ENCODE measurements at places on chromosomes 5 and 9. TPM values are rescaled to one million over a fixed set of nuclear protein-coding genes. Genes with fewer than 3 reads are reported as not detected.

ABLIM3 gene
- 1.3 TPM for polyA plus RNA-seq

CATSPER3 gene
- polyA plus RNA-seq: 1.8 TPM

CD14 gene
- polyA plus RNA-seq: 10.3 TPM

ZNF462 gene
- 23.0 TPM for polyA plus RNA-seq

ELAVL2 gene
- polyA plus RNA-seq: 3.3 TPM

NUDT2 gene
- polyA plus RNA-seq: 30.6 TPM

ENTPD2 gene
- polyA plus RNA-seq: 7.4 TPM

MSX2 gene
- 1.2 TPM for polyA plus RNA-seq

TPPP gene
- polyA plus RNA-seq: 3.5 TPM

WNK2 gene
- 33.6 TPM for polyA plus RNA-seq

GRCh38 chr5:173679909-173680630 is 63.6 kb upstream of the BOD1 start:
- no peak for DNase-seq

DNA sequence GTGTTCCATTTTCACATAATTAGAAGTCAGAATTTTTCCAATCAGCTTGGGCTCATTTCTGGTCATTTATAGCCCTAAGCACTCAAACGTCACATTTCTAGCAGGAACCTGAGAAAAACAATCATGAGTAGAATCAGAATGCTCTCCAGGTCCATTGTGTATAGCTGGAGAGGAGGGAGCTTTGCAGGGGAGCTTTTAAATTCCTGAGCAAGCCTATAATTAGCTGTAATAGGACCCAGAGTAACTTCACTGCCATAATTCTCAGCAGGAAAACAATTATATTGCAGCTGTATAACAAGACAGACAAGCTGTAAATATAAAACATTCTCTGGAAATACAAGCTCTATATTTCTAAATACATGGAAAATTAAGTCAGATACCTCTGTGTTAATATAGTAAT is 637.6 kb upstream of the SGCD start:
- DNase-seq: no peak

- DNase-seq: peak; percentile 16
Measured at GRCh38 chr5:104347119-104347708, 784.6 kb upstream of the NUDT12 start.

GRCh38 chr9:23702311-23702922 is 123.6 kb downstream of the ELAVL2 start:
- no peak for DNase-seq

GRCh38 chr5:35026941-35027340 is 20.8 kb downstream of the AGXT2 start:
- DNase-seq: no peak

DNA sequence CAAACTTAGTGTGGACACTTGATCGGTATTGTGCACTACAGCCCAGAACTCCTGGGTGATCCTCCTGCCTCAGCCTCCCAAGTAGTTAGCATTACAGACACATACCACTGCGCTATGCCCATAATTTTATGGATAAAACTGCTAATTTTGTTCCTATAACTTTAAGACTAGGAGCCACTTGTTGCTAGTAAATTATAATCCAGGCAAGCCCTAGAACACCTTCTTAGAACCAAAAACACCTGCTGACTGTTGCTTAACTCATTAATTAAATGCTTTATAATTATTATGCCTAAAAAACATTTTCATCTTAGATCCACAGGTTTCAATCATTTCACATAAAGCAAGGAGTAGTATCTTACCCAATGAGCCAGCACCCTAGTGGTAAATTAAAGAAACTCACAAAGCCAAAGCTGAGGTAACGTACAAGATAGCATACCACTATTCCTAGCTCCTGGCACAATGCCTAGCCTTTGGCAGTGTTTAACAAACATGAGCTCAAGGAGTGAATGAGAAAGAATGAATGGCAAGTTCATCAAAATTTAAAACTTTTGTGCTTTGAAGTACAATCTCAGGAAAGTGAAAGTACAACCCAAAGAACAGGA is 5.4 kb downstream of the MRPS27 start:
- no peak for DNase-seq

DNA sequence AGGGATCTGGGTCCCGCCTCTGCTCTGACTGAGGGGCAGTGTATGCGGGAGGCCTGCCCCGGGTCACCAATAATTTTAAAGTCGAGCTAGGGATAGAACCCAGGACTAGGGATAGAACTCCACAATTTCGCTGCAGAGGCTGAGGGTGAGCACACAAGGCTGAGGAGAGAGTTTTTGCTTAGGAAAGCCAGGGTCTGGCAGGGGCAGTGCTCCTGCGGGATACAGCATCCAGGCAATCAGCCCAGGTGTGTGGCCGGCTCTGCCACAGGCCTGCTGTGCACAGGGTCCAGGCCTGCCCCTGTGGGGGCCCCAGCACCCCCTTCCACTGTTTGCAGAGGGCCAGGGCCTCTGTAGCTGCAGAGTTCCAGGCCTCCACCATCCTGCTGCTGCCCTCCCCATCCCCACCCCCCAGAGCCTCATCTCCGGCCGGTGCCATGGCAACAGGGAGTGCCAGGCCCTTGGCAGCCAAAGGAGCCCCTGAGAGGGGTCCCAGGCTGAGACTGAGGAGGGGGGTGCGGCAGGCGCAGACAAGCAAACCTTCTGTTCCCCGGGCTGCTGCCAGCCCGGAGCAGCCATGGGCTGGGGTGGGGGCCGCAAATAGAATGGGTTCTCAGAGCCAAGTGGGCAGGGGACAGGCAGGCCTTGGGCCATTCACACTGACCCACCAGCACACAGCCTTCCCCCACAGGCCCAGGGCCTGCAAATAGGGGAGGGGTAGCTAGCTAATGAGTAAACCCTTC is 8.6 kb downstream of the PDGFRB start:
- no peak for DNase-seq

DNA sequence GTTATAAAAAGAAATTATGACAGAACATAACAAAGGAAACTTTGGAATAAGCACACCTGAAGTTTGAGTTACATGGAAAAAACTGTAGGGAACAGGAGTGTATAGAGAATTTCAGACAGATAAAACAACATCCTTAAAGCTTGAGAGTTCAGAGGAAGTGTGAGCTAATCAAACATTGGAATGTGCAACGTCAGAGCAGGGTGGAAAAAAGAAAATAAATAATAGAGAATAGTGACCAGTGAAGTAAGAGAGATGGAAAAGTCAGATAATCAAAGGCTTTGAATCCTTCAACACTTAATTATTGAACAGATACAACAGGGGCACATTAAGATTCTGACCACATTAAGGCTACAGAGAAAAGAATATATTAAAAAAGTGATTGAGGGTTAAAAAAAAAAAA is 128.5 kb upstream of the CDH10 start:
- no peak for DNase-seq

- DNase-seq: no peak
Measured at GRCh38 chr9:113992994-113993393, 85.1 kb downstream of the AMBP start.

DNA sequence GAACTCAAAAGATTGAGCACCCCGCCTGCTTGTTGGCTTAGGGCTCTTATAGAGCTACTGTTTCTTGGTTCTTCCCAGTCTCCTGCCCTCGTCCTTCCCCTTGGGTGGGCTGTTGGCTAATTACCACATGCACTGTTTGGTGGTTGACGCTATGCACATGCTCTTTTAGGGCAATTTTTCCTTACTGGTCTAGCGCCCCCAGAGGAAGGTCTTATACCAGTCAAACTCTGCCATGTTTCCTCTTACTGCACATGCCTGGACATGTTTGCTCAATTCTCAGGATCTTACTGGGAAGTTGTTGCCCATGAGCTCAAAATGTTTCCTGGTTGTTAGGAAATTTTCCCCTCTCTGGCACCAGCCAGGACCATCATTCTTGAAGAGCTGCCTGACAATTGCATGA is 101.9 kb downstream of the SLC28A3 start:
- no peak for DNase-seq

- no peak for DNase-seq
Measured at GRCh38 chr5:137666901-137667300, 69.0 kb downstream of the KLHL3 start.

GRCh38 chr5:82274343-82275211 is 3.6 kb downstream of the RPS23 start:
- DNase-seq: no peak

DNA sequence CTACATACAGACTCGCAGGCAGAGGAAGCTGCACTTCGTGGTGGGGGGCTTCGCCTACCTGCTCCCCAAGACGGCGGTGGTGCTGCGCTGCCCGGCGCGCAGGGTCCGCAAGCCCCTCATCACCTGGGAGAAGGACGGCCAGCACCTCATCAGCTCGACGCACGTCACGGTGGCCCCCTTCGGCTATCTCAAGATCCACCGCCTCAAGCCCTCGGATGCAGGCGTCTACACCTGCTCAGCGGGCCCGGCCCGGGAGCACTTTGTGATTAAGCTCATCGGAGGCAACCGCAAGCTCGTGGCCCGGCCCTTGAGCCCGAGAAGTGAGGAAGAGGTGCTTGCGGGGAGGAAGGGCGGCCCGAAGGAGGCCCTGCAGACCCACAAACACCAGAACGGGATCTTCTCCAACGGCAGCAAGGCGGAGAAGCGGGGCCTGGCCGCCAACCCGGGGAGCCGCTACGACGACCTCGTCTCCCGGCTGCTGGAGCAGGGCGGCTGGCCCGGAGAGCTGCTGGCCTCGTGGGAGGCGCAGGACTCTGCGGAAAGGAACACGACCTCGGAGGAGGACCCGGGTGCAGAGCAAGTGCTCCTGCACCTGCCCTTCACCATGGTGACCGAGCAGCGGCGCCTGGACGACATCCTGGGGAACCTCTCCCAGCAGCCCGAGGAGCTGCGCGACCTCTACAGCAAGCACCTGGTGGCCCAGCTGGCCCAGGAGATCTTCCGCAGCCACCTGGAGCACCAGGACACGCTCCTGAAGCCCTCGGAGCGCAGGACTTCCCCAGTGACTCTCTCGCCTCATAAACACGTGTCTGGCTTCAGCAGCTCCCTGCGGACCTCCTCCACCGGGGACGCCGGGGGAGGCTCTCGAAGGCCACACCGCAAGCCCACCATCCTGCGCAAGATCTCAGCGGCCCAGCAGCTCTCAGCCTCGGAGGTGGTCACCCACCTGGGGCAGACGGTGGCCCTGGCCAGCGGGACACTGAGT is 255.9 kb downstream of the SAXO1 start:
- DNase-seq: no peak

DNA sequence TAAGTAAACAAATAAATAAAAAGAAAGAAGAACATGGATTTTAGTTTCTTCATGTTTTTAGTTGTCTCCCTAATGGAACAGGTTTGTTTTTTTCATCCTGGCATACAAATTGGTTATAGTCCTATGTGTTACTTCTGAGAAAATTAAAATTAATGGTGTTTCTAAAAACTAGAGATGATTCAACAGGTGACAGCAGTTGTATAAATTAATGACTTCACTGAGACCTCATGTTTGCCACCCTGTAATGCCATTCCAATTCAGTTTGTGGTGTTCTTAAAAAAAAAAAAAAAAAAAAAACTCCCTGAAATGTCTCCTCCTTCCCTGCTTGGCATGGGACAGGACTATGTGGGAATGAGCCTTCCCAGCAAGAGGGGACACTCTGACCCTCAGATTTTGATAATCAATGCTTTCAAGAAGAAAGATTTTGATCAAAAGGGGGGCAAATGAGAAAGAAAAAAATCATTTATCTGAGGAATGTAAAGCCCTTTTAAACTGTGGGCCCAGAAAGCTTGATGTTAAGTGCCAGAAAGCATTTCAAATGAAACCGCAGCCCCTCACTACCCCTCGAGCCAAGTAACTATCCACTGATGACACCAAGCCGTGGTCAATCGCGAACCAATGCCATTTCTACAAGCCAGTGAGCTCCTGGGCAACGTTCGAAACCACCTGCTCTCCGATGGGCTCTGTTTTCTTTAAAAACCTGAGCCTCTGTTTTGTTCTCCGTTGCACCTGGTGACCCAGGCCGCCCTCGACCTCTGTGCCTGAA is 941 bp downstream of the EXD3 start:
- no peak for DNase-seq

GRCh38 chr5:26034813-26035212 is 1003.6 kb downstream of the CDH9 start:
- no peak for DNase-seq

GRCh38 chr9:37148181-37148580 is 27.8 kb downstream of the ZCCHC7 start:
- DNase-seq: no peak

Measured in renal pelvis (tissue), 12 donors.